Neural crest cell (in vitro differentiated cells): ENCODE measurements at places on chromosomes 11 and 22.
A peak's percentile ranks its signal among the peaks of the same experiment; 100 is the strongest.

DNA sequence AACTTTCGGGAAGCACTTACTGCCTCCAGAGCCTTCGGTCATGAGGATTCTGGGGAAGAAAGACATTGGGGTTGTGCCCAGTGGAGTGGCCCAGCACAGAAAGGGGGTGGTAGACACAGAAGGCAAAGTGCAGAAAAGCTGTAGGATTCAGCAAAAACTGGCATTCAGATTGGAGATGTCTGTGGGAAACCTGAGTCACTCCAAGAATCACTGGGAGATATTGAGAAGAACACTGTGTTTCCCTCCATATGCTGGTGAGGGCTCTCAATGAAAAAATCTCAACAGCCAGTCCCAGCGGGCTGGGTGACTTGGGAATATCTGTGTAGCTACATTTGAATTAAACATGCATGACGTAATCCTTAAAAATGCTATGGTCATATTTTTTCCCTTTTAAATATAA, 61.2 kb upstream of the RCN1 start:
- no peak overlapping the region for H3K27ac ChIP-seq
- no peaks in the 10 kb centered on the region for H3K36me3 ChIP-seq
- no peak for DNase-seq
- no peaks in the 10 kb centered on the region for H3K4me1 ChIP-seq

DNA sequence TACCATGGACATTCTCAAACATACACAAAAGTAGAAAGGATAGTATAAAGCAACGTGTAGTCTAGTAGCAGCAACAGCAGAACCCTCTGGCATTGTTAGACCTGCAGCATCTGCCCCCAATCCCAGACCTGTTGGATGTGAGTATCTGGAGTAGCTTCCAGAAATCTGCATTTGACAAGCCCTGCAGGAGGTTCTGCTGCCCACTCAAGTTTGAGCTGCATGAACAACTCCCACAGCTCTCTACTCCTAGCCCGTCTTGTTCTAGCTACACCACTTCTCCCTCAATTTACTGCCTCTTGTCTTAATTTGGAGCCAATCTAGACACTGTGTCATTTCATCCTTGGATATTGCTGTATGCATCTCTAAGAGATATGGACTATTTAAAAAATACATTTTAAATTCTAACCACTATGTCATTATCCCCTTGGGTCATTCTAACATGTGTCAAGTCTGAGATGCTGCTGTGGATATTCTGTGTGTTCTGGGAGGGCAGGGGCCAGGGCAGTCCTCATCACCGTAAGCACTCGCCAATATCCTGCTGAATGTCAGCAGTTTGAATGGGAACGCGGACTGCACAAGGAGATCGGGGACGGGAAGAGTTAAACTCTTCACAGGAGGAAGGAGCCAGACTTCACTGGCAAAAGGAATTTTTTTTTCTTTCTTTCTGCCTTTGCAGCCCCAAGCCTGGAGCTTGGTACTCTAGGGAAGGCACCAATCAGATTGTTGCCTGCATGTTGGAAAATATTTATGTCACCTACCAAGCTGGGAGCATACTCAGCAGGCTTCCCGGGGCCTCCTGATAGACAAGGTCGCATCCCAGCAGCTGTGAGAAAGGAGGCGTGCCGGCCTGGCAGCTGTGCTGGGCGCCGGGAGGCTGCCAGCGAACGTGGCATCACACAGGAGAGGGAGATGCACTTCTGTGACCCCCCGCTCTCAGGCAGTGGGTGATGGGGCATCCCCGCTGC, 429.0 kb downstream of the MIAT start:
- H3K27me3 ChIP-seq = peaks cover 7% of the 10 kb centered on the region
- H3K4me3 ChIP-seq = no peak overlapping the region
- peaks cover 5% of the 10 kb centered on the region for H3K4me1 ChIP-seq
- DNase-seq = no peak
- H3K27ac ChIP-seq = no peak overlapping the region

DNA sequence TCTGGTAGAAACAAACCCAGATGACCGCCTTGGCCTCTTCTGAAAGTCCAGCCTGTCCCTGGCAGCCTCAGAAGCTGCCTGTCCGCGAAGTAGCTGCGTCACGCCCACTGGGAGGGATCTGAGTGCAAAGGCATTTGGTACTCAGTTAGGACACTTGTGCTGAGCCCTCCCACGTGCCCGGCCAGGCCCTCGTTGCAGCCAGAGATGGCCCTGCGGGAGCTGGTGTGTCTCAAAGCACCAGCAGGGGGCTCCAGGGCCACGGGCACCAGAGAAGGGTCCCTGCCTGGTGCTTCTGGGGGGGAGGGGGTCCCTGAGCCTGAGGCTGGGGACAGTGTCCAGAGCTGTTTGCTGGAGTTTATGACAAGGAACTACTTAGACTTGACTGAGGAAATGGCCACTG, 5.8 kb downstream of the SELENOO start:
- peaks cover 26% of the 10 kb centered on the region for H3K4me1 ChIP-seq
- peaks cover 22% of the 10 kb centered on the region for H3K36me3 ChIP-seq
- peak; percentile 42 for DNase-seq
- H3K27ac ChIP-seq = no peak overlapping the region
- peaks cover 4% of the 10 kb centered on the region for H3K27me3 ChIP-seq

DNA sequence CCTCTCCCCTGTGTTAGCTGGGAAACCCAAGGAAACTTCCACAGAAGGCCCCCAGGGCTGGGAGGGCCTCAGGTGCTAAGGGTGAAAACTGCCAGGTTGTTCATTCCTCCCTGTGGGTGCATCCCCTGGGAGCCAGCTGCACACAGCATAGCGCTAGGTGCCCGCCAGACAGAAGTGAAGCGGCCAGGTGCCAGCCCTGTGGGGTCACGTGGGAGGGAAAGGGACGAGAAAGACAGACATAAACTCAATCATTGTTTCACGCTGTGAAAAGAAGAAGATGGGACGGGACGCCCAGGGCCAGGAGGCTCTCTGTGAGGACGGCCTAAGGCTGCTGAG, 31.6 kb upstream of the HMOX1 start:
- no peak overlapping the region for H3K27ac ChIP-seq
- H3K36me3 ChIP-seq = no peaks in the 10 kb centered on the region
- H3K27me3 ChIP-seq = peaks cover 9% of the 10 kb centered on the region
- H3K4me1 ChIP-seq = peaks cover 18% of the 10 kb centered on the region
- H3K4me3 ChIP-seq = no peak overlapping the region

GRCh38 chr22:46537946-46538813, 760 bp upstream of the CELSR1 start:
- H3K36me3 ChIP-seq = peaks cover 6% of the 10 kb centered on the region
- peaks cover 77% of the 10 kb centered on the region for H3K27me3 ChIP-seq
- H3K27ac ChIP-seq = no peak overlapping the region

GRCh38 chr11:36488096-36488495, 22.0 kb downstream of the TRAF6 start:
- H3K27ac ChIP-seq = no peak overlapping the region
- H3K4me3 ChIP-seq = no peak overlapping the region
- no peaks in the 10 kb centered on the region for H3K4me1 ChIP-seq
- no peaks in the 10 kb centered on the region for H3K27me3 ChIP-seq
- DNase-seq = no peak

- peaks cover 26% of the 10 kb centered on the region for H3K4me1 ChIP-seq
- no peak overlapping the region for H3K4me3 ChIP-seq
- no peak overlapping the region for H3K27ac ChIP-seq
- DNase-seq = no peak
- H3K27me3 ChIP-seq = no peaks in the 10 kb centered on the region
Measured at GRCh38 chr11:9689721-9690120, 25.8 kb downstream of the SWAP70 start.

DNA sequence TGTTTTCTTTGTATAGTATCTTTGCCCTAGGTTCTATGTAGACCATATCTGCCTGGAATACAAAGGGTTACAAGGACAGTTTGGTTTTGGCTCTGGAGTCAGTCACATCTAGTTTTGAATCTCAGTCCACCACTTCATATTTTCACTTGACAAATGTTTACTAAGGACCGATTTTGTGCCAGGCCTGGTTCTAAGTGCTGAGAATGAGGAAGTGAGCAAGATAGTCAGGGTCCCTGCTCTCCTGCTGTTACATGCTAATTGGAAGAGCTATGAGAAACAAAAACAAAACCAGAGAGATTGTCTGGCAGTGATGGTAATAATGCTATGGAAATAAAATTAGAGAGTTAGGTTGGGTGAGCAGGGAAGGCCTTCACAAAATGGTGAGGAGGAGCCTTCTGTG, 66.1 kb upstream of the ARHGAP20 start:
- no peaks in the 10 kb centered on the region for H3K4me1 ChIP-seq
- no peak overlapping the region for H3K4me3 ChIP-seq
- no peaks in the 10 kb centered on the region for H3K36me3 ChIP-seq
- DNase-seq = no peak
- no peaks in the 10 kb centered on the region for H3K27me3 ChIP-seq
- no peak overlapping the region for H3K27ac ChIP-seq
